ENCODE measurements at places on chromosomes 7 and 10.

DNA sequence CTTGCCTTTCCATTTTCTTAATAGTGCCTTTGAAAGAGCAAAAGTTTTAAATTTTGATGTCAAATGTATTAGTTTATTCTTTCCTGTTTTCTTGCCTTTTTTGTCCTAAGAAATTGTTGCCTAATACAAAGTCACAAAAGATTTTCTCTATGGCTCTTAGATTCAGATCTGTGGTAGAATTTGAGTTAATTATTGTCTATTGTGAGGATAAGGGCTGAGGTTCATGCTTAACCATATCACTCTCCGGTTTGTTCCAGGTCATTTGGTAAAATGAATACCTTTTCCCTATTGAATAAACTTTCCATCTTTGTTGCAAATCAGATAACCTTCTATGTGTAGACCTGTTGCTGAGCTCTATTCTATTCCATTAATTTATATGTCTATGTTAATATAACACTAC, 96.0 kb downstream of the NOD1 start:
- no peak for DNase-seq

DNA sequence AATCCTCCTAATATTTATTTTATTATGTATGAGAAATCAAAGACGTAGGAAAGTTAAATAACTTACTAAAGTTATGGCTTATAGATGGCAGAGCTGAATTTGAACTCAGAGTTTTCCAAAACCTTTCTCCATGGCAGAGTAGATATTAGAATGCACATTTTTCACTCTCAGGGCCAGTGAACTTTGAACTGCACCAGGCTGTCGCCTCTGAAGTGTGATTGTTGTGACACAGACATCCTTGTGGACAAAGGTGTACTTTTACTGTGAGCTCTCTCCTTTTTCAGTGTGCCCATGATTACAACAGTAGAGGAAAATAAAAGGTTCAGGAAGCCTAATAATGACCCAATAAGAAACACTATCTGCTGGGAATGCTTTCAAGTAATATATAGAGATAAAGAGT, 29.1 kb downstream of the TES start:
- DNase-seq, result no peak

DNA sequence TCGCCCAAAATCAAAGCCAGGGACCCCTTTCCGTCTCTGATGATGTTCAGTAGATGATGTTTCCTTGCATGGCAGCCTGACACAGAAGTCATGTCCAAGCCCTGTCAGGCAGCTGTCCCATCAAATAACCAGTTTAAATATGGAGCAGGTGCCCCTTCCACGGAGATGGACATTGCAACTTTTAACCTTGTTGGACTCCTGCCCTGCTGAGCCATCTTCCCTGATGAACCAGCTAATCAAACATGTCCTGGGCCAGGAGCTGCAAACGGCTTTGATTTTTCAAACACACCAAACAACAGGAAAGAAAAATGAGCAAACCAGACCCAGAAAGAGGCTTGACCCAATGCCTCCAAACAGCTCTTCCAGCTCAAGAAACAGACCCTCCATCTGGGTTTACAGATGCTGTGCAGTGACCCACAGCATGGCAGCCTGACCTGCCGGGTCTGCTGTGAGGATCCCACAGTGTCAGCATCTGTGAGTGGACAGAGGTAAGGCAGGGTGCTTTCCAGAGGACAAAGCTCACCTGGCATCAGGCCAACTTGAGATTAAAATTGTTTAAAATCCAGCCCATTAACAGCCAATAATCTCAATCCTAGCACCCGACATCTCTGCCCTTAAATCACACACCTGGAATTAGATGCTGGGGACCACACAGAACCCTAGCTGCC, 372.6 kb downstream of the GRID1 start:
- DNase-seq, result no peak

GRCh38 chr7:157329447-157329846, 7.4 kb upstream of the DNAJB6 start:
- no peak for DNase-seq

GRCh38 chr10:14683256-14683655, 91.4 kb downstream of the FAM107B start:
- DNase-seq, result peak; percentile 42

Measured in epithelial cell of esophagus (primary cell).